ENCODE measurements at places on chromosomes 11 and 22.
A peak's percentile ranks its signal among the peaks of the same experiment; 100 is the strongest.

- H3K36me3 ChIP-seq, result peaks cover 48% of the 10 kb centered on the region
- no peak for DNase-seq
- no peaks in the 10 kb centered on the region for H3K27me3 ChIP-seq
- peaks cover 8% of the 10 kb centered on the region for H3K4me1 ChIP-seq
- no peak overlapping the region for H3K4me3 ChIP-seq
These were observed 43.6 kb downstream of the ARFGAP3 start for GRCh38 chr22:42813501-42813900.

- no peaks in the 10 kb centered on the region for H3K27me3 ChIP-seq
- no peaks in the 10 kb centered on the region for H3K4me1 ChIP-seq
- no peak for DNase-seq
- H3K4me3 ChIP-seq, result no peak overlapping the region
- no peaks in the 10 kb centered on the region for H3K36me3 ChIP-seq
These were observed 20.5 kb downstream of the MRE11 start for GRCh38 chr11:94472916-94473799.

GRCh38 chr22:20107951-20108756, 7.8 kb upstream of the RANBP1 start:
- DNase-seq, result no peak
- no peak overlapping the region for H3K4me3 ChIP-seq
- H3K36me3 ChIP-seq, result peaks cover 78% of the 10 kb centered on the region

DNA sequence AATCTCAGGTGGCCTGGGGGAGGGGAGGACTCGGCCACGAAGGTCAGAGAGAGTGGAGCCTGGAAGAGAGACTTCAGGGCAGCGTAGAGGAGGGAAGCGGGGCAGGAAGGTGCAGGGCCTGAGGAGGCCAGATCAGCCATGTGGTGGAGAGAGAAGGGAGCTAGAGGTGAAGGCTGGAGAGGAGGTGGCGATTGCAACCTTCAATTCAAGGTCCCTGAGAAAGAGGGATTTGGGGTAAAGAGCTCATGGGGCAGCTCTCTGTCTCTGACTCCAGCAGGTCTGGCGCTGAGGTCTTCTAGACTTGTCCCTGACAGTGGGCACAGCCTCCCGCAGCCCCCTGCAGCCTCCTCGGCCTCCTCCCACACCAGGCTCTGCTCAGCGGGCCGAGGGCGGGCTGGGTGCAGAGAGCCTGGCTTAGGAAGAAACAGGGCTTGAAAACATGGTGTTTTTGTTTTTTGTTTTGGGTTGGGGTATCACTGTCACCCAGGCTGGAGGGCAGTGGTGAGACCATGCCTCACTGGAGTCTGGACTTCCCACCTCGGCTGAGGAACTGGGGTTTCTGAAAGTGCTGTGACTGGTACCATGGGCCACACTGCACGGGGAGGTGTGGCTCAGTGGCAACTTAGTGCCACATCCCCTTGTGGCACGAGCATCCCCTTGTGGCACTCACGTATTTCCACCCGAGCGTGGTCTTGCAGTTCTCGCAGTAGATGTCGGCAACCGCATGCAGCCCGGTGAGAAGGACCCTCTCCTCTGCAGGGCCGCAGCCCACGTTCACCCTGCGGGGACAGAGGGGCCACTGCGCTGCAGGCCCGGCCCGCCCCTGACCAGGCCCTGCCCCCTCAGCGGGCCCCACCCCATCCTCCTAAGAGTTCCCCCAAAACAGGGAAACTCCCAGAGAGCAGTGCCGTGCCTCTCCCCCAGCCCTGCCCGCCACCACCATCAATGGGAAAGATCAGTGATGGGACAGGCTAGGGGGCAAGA, 32.6 kb downstream of the YPEL1 start:
- no peaks in the 10 kb centered on the region for H3K27me3 ChIP-seq
- H3K4me3 ChIP-seq, result no peak overlapping the region
- H3K27ac ChIP-seq, result no peak overlapping the region
- peaks cover 18% of the 10 kb centered on the region for H3K4me1 ChIP-seq

DNA sequence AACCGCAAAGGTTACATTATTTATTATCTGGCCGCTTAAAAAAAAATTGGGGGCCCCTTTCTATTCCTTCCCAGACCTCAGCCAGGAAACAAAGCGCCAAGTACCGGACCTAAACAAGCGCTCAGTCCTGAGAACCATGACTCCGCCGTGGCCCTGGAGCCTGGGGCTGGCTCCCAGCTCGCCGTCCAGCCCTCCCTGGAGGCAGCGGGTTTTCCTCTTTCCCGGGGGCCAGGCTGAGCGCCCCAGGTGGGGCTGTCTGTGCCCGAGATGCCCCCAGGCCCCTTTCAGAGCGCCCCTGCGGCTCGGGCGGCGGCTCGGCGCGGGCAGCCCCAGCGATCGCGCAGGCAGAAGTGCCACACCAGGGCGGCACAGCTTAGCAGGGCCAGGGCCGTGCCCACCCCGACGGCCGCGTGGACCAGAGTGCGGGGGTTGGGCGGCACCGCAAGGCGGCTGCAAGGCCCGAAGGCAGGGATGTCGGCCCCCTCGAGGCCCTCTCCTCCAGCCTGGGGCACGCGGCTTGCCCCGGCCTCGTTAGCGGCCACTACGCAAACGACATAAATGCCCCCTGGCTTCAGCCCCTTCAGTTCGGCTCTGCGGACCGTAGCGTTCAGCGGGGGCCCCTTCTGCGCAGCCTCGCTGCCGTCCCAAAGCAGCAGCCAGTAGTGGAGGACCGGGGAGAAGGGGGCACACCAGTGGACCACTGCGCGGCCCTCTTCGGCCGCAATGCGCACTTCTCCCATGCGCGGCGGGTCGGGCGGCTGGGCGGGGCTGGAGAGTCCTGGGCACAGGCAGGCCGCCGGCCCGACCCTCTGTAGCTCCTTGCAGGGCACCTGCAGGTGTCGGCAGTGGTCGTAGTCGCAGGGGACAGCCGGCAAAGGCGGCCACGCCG, 1.6 kb downstream of the LRRN4CL start:
- no peak for DNase-seq
- H3K36me3 ChIP-seq, result peaks cover 15% of the 10 kb centered on the region
- no peak overlapping the region for H3K27ac ChIP-seq
- H3K27me3 ChIP-seq, result no peaks in the 10 kb centered on the region

GRCh38 chr11:130801333-130802122, 114.8 kb downstream of the SNX19 start:
- H3K4me1 ChIP-seq, result peaks cover 21% of the 10 kb centered on the region
- H3K27ac ChIP-seq, result peak overlapping the region; percentile 81
- DNase-seq, result peak; percentile 69
- H3K27me3 ChIP-seq, result no peaks in the 10 kb centered on the region
- H3K36me3 ChIP-seq, result no peaks in the 10 kb centered on the region

- H3K4me1 ChIP-seq, result peaks cover 11% of the 10 kb centered on the region
- H3K27ac ChIP-seq, result no peak overlapping the region
- no peak for DNase-seq
- H3K27me3 ChIP-seq, result no peaks in the 10 kb centered on the region
- H3K4me3 ChIP-seq, result no peak overlapping the region
- no peaks in the 10 kb centered on the region for H3K36me3 ChIP-seq
These were observed 3.1 kb downstream of the TMEM25 start for GRCh38 chr11:118533769-118534729.

DNA sequence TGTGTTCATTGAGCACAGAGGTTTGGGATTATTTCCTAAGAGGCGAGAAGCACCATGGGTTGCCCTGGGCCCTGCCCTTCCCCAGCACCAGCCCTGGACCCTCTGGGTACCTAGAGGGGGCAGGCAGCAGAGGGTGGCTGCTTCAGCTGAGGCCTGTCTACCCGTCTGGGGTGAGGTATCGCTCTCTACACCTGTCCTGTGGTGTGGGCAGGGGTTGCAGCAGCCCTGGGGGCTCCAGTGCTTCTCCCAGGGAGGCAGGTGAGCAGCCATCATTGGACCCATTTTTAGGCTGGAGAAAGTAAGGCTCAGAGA, 15.6 kb downstream of the PRDM11 start:
- no peak overlapping the region for H3K27ac ChIP-seq
- H3K4me1 ChIP-seq, result peaks cover 41% of the 10 kb centered on the region
- no peak for DNase-seq
- no peaks in the 10 kb centered on the region for H3K36me3 ChIP-seq
- H3K27me3 ChIP-seq, result no peaks in the 10 kb centered on the region

DNA sequence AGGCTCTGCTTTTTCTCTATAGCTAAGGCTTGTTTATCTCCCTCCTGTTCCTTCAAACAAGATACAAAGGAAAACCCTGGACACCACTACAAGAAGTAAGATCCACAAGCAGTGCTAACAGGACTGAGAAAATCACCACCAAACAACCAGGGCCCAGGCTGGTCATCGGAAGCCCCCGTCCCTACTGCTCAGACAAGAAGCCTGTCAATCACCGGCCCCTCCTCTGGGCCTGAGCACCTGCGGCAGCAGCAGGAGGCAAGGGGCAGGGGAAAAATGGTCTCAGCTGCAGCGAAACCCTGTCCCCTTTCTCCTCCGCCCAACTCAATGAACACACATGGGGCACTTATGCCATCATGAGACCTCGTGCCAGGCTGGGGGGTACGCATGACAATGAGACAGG, 155.2 kb downstream of the CEP164 start:
- H3K4me3 ChIP-seq, result no peak overlapping the region
- H3K4me1 ChIP-seq, result no peaks in the 10 kb centered on the region
- H3K36me3 ChIP-seq, result no peaks in the 10 kb centered on the region
- no peaks in the 10 kb centered on the region for H3K27me3 ChIP-seq
- H3K27ac ChIP-seq, result no peak overlapping the region

DNA sequence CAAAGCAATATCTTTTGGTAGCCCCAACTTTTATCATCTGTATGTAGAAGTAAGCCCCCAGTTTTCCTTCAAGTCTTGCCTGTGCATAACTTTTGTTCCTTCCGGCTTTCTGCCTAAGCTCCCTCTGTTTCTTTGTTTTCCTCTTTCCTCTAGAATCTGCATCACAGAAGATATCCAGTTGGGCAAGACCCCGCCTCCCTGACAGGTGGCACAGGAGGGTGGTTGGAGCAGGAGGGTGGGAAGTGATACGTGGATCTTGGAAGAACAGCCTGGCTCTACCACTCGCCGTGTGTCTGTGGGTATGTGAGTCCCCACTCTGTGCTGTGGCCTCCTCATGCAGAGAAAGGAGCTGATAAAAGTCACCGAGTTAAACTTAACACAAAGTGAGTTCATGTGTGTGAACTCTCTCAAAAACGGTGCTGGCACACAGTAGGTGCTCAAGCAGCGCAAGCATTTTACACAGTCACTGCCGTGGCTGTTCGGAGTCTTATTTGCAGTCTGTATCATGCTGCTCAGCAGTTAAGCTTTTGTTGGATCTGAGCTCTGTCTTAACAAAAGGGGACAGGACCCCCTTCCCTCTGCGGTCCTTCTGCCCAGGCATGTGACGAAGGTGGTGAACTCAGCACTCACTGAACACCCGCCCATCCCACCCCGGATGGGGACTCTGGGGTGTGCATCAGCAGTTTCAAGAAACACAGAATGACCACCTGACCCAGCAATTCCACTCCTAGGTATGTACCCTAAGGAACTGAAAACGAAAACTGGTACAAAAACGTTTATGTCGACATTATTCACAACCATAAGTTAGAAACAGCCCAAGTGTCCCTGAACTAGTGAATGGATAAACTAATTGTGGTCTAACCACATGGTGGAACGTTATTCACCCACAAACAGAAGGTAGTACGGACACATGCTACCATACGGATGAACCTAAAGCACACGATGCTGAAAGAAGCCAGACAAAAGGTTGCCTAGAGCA, 249.1 kb downstream of the CTTN start:
- 0 out of 2 replicates have a peak, but pooled peaks cover 2% of the 10 kb centered on the region for H3K27me3 ChIP-seq
- no peaks in the 10 kb centered on the region for H3K4me1 ChIP-seq
- H3K36me3 ChIP-seq, result no peaks in the 10 kb centered on the region

DNA sequence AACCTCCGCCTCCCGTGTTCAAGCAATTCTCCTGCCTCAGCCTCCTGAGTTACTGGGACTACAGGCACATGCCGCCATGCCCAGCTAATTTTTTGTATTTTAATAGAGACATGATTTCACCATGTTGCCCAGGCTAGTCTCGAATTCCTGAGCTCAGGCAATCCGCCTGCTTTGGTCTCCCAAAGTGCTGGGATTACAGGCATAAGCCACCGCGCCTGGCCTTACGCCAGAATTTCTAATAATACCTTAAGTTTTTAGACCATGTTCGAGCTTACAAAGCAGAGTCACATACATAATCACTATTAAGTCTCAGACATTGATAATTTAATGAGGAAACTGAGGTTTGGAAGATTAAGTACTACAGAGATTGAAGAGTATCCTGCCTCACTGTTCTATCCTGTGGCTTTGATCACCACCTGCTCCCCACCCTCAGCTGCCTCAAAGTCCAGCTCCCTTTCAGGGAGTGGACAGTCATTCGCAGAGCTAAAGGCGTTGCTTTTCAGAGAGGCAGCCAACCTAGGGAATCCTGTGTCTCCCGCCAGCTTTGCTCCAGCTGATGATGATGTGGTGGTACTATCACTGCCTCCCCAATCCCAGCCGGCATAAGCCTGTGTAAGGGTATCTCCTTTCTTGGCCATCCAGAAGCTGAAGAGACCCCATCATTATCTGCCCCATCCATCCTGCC, 7.7 kb downstream of the UBASH3B start:
- no peaks in the 10 kb centered on the region for H3K36me3 ChIP-seq
- no peak overlapping the region for H3K27ac ChIP-seq
- no peak for DNase-seq
- H3K4me1 ChIP-seq, result no peaks in the 10 kb centered on the region

DNA sequence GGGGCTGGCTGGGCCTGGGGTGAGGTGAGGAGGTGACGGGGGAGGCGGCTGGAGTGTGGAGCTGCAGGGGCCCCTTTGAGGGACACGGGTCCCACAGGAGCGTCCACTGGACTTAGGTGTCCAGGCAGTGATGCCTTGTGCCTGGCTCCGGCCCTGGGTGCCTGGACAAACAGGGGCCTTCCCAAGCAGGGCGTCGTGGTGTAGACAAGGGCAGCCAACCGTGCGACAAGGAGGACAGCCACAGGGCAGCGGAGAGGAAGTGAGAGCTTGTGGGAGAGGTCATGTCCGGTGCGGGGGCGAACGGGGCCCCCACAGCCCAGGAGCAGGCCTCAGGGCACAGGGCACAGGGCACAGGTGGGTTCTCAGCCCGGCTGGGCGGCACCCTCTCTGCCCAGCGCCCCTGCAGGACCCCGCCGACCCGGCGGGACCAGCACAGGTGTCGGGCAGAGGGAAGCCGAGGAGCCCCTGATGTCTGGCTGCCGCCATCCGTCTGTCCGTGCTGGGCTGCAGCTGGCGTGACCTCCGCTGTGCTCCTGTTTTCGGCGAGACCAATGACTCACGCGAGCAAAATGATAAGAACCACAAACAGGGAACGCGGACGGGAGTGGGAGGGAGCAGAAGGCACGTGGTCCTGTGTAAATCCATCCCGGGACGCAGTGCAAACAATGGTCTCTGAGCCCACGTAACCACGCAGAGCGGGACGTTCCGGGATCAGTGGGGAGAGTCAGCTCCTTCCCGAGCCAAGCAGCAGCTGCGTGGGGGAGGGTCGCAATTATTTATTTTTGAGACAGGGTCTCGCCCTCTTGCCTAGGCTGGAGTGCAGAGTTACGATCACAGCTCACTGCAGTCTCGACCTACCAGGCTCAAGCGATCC, 49.1 kb upstream of the A4GALT start:
- no peaks in the 10 kb centered on the region for H3K36me3 ChIP-seq
- H3K27me3 ChIP-seq, result no peaks in the 10 kb centered on the region
- peaks cover 36% of the 10 kb centered on the region for H3K4me1 ChIP-seq
- peak; percentile 77 for DNase-seq

- DNase-seq, result no peak
- no peak overlapping the region for H3K4me3 ChIP-seq
- H3K27me3 ChIP-seq, result peaks cover 13% of the 10 kb centered on the region
- H3K36me3 ChIP-seq, result no peaks in the 10 kb centered on the region
These were observed 16.3 kb downstream of the MRGPRG start for GRCh38 chr11:3202305-3202704.

- DNase-seq, result no peak
- H3K27ac ChIP-seq, result no peak overlapping the region
- H3K27me3 ChIP-seq, result no peaks in the 10 kb centered on the region
- no peaks in the 10 kb centered on the region for H3K36me3 ChIP-seq
- no peak overlapping the region for H3K4me3 ChIP-seq
These were observed 20.3 kb upstream of the PARVA start for GRCh38 chr11:12356944-12357655.

All from SJCRH30 (cell line).